ENCODE measurements at places on chromosomes 4 and X.

- DNase-seq = no peak
Observed at GRCh38 chr4:88467392-88467791, 10.5 kb downstream of the HERC5 start.

GRCh38 chr4:167282171-167282864, 48.0 kb upstream of the SPOCK3 start:
- DNase-seq = no peak

DNA sequence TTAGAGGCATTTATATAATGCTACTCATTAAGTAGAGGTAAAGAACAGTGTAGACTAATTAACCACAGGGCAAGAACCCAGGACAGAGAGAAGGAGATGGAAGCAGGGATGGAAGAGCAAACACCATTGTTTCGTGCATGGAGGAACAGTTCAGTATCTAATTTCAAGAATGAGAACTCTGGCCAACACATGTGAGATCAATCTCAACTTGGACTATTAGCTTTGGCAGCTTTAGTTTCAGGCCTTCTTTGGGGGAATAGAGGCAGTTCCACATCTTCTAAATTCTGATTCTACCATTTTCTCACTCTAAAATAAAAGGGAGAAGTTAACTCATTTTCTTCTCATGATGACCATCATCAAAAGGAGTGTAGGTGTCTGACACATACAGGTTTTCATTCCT, 207.0 kb downstream of the LDB2 start:
- DNase-seq = no peak

DNA sequence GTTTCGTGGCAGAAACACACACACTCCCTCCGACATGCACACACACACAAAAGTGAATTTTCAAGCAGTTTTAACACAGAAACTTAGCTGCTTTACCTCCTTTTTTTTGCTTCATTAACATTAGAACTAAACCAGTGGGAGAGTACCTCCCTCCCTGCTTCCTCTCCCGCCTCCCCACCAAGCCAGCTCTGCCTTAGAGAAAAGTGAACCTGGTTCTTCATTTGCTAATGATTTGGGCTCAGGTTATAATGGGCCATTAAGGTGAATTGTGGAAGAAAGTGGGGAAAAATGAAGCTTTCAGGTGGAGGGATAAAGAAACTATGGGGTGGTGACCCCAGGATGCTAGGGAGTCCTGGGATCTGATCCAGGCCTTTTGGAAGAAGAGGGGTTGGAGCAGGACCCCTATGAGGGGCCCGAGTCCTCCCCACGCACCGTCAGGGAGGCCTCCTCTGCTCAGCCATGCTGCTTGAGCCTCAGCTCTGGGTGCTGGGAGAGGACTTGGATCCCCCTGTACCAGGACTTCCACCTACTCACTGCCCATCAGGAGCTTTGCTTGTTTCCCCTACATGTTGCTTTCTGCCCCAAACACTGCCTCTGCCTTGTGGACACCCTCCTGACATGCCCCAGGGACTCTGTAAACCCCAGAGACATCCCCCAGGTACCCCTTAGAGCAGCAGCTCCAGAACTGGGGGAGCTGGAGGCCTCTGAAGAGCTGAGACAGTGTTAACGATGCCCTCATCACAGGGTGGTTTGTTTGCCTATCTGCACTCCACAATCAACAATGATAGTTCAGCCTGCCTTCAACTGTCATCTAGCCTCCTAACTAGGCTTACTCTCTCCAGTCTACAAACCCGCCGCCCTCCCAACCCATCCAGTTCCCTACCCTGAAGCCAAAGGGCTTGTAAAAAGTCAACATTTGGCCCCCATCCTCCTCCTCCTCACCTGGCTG, 6.5 kb upstream of the JADE1 start:
- no peak for DNase-seq

DNA sequence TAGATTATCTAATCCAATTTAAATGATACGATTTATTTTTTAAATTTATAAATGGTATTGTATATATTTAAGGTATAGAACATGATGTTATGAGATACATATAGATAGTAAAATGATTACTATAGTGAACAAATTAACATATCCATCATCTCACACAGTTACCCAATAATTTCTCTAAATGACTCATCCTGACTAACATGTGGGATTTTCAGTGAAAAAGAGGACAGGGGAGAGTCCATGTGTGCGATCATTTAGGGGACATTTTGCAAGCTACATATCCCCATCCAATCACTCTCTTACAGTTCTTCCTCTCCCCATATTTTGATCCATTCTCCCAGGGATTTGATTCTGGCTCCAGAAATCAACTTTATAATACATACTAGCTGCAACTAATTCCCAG, 88.2 kb downstream of the ABCB7 start:
- DNase-seq = no peak

DNA sequence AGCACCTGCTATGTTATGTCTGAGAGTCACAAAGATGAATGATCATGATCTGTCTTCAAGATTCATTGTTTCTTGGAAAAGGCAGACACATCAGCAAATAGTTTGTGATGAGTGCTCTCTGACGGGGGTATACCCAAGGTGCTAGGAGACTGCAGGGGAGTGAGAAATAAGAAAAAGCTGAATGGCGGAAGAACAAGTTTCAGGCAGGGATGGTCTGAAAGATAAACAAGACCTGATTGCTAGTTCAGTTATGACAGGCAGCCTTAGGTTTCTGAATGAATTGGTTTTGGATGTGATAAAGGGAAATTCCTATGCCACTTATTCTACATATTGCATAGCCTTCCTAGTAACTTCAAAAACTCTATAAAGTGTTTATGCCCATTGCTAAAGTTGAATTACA, 327.0 kb upstream of the DKK2 start:
- no peak for DNase-seq

DNA sequence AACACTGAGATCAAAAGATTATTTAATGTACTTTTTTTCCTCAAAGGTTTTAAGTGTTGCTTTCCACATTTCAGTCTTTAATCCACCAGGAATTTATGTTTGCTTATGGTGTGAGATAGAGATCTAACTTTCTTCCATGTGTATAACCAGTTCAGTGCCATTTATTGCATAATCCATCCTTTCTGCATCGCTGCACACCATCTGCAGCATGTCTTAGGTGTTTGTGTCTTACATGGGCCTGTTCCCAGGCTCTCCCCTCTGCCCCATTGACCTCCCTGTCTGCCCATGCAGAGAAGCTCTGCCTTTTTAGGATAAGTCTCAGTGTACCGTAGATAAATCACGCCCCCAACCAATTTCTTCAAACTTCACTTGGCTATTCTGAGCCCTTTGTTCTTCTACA, 30.3 kb downstream of the NSDHL start:
- no peak for DNase-seq

DNA sequence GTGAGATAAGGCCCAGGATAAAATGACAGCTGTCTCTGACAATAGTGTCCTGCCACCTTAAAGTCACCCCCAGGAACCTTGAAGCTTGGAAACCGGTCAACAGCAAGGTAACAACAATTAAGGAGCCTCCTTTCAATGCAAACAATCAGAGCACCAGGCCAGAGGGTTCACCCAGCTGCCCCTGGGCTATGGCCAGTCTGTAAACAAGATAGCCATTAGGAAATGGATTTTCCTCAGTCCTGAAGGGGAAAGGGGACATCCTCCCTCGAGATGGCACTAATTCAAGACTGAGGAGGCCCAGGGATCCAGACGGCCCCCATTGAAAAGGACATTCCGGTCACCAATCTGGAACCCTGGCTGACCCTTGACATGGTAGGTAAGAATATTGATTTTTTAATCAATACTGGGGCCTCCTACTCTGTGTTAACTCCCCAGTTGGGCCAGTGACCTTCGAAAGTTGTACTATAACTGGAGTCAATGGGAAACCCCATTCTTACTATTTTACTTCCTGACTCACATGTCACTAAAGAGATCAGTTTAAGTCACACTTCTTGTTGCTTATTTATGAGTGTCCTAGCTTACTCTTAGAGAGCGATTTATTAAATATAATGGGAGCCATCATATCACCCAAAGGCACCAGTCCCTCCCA, 61.7 kb upstream of the CT45A1 start:
- DNase-seq = no peak

DNA sequence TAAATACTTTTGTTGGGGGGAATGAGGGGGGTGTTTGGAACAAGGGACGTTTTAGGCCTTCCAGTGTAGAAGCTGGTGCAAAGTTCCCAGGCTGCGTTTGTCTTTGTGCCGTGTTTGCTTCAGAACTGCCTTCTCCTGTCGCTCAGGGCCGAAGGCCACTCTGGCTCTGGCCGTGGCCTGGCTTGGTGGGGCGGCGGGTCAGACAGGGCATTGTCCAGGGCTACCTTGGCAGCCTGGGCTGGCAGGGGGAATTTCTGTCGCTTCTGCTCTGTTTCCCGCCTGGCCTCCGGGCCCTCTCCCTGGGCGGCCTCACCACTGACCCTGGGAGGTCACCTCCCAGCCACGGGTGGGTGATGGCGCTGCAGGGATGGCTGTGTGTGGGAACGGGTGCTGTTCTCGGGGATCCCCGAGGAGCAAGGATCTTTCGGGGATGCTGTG, 140.0 kb downstream of the COL4A6 start:
- no peak for DNase-seq

DNA sequence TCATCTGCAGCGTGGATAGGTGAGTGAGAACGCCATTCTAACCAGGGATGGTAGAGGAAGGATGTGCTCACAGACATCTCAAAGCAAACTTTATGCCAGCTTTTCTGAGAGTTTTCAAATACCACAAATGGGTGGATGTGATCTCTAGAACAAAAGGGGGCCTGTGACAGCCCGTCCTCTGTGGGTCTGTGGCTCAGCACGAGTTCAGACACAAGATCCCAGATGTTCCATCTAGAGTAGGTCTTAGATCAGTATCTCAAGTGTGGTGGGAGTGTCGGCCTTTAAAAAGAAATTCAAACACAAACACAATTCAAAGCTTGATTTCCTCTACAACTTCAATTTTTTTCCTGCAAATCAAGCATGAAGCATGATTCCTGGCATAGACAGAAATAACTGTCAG, 22.8 kb downstream of the QDPR start:
- no peak for DNase-seq

GRCh38 chr4:25788703-25789238, 74.0 kb downstream of the SEL1L3 start:
- DNase-seq = no peak

DNA sequence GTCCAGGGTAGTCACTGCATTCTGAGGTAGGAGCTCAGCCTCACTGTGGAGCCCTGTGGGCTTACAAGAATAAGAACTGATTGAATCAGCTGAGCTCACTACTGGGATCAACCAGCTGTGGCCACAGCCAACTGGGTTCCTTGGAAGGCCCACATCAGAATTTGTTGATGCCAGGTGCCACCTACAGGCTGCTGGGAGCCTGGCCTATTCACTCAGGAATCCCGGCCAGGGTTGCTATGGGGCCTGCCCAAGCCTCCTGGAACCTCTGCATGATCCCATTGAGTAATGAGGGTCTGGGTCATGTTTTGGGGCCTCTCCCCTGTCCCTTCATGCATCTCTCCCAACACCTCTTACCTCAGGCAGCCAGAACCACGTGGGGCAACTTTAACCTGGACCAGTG, 53.9 kb upstream of the KIAA1210 start:
- DNase-seq = no peak

DNA sequence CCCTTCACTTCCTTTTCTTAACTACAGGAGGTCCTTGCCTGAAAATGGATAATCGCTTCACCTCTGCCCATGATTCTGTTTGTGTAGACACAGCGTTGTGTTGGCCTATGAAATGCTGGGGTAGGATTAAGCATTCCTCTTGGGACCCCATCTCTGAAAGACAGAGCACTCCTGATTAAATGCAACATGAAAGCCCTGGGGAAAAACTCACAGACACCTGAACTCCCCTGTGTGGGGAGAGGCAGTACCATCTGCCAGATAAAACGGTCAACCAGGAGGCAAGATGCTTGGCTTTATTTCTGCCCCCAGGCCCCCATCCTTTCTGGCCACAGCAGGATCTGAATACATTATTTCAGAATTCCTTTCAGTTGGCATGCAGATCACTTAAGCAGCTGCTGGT, 1.9 kb downstream of the LGI2 start:
- no peak for DNase-seq

GRCh38 chr4:2619459-2619858, 83.0 kb downstream of the FAM193A start:
- DNase-seq = no peak

DNA sequence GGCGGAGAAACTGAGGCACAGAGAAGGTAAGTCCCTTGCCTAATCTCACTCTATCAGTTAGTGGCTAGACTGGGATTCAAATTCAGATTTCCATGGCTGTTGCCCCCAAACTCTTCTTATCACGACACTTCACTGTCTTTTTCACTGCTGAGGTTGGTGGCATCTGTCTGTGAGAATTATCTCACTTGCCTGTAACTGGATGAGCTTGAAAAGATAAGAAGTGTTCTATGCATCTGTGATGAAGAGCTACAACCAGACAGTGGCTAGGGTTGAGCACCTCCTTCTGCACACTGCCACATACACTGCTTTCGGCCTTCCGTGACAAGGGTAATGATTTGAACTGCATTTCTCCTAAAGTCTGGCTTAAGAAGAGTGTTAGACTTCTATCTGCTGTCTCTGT, 107.9 kb upstream of the TEX13D start:
- DNase-seq = no peak

All from cortex of kidney (tissue), 1 donor.